ENCODE measurements at places on chromosomes 1 and 21.

GRCh38 chr1:224245188-224245587, 62.1 kb downstream of the DEGS1 start:
- DNase-seq: no peak

DNA sequence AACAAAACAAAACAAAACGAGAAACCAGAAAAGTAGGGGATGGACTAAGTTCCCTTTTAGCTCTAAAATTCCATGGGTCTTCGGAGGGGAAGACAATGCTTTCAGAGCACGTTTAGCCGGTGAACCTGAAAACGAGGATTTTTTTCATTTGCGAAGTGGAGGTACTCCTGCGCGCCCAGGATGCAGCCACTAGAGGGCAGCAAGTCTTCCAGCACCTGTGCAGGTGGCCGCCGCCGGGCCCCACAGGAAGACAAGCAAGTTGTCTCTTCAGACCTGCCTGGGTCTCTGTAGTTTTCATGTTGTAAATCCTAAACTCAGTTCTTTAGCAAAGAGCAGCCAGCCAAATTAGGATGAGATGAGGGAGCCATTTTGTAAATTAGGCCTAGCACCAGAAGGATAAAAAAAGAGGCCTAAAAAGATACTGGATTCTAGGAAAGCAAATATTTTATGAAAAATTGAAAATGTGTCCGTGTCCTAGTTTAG, 17.7 kb upstream of the SNX27 start:
- peak; percentile 22 for DNase-seq

DNA sequence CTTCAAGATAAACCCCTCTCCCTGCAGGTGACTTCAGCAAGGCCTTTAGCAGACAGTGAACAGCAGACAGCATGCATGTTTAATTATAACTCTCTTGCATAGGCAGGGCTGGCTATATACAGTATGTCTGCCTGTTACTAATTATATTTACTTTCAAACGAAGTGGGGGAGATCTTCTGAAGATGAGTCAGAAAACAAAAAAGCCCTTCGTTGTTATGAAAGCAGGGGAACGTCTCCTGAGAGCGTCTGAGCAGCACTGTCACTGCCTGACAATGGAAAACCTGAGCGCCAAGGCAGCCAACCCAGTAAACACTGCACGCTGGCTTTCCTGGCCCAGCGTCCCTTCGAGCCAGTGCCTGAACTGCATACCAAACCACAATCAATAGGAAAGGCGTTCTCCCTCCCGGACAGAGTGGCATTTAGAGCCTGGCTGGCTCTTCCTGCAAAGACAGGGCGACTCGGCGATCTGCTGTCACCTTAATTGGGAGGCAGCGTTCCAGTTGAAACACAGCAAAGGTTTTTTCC, 54.1 kb downstream of the TOMM20 start:
- DNase-seq: peak; percentile 69

DNA sequence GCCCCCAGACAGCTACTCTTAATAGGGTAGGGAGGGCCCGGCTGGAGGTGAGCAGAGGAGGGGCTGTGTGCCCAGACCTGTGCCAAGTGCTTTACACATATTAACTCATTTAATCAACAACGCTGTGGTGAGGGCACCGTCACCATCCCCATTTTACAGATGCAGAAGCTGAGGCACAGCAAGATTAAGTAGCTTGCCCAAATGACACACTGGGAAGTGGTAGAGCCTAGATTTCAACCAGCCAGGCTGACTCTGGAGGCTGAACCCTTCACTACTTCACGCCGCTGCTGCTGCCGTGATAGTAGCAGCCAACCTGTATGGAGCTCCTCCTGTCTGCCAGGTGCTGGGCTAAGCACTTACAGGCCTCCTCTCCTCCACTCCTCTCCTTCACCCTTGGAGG, 127.2 kb downstream of the PTPRU start:
- DNase-seq: no peak

GRCh38 chr1:27937524-27937836, 2.7 kb downstream of the SMPDL3B start:
- no peak for DNase-seq

All from C1 segment of cervical spinal cord (tissue), 14 donors.